AG09309 (cell line): ENCODE measurements at places on chromosomes 2 and 18.

- no peak for DNase-seq
These were observed 324.1 kb upstream of the TCF4 start for GRCh38 chr18:55912071-55912470.

DNA sequence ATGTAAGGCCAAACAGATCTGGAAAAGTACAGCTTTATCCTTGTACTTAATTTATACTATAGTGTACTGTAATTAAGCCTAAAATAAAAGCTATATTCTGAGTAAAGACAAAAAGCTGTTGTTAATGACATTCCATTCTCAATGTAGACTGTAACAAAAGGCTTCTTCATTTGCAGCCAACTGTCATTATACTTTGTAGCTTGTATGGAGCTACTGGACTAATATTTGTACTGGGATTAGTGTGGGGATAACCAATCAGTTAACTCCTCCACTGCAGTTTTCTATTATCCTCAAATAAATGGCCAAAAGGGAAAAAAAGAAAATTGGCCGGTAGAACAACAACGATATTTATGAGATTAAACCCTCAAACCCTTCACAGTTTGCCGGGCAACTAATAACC lies 66.5 kb downstream of the STK39 start:
- no peak for DNase-seq

DNA sequence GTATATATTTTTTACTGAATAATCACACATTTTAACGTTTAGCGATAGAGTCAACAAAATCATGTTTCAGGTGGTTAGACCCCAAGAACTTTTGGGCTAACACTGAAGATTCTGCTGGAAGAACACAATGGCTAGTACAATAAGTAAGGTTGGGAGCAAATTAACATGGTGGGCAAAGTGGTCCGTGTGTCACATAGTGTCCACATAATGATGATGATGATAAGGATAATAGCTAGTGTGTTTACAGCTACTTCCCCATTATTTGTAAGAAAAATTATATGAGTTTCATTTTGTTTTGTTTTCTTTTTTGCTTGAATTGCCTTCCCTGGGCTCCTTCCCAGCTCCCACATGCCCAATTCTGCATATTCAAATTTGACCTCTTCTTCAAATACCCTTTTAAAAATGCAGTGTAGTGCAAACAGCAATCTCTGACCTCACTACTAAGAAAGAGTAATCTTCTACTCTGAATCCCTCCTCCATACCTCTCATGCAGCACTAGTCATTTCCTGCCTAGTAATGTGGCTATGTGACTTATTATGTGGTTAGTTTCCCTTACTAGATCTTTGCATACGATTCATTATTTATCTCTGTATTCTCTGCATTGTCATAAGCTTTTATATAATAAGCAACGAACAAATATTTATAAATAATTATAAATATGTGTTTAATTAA lies 16.9 kb upstream of the VPS54 start:
- no peak for DNase-seq

DNA sequence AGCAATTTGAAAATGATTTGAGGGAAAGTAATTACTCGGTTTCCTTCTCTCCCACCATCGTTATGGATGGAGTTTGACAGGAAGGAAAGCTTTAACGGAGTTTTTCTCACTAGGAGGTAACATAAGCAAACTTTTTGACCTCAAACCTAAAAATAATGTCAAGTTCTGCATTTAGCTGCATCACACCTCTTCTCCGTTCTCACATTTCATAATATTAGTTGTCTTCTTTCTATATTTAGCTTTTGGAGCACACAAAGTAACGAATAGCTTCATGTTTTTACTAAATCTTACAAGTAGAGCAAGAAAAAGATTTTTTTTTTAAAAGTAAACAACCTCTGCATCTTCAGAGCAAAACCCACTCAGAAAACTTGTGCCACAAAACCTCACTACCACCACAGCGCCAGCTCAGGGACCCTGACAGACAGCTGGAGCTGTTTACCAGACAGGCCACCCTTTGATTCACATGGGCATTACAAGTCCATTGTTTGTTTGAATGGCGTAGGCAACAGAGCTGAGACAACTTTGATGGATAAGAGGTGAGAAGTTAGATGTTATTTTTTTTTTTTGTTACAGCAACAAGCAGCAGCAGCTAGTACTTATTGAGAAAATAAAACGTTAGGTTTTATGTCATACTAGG lies 21.9 kb upstream of the ICOS start:
- DNase-seq, result no peak

- no peak for DNase-seq
These were observed 55.7 kb downstream of the LOXHD1 start for GRCh38 chr18:46601141-46601805.

- no peak for DNase-seq
These were observed 44.9 kb upstream of the TBC1D8 start for GRCh38 chr2:101195871-101196661.

GRCh38 chr18:35999925-36000324 lies 27.4 kb downstream of the RMP24 start:
- DNase-seq, result no peak

GRCh38 chr2:171923206-171923605 lies 945 bp downstream of the HAT1 start:
- DNase-seq, result peak; percentile 18

- DNase-seq, result no peak
These were observed 138.9 kb downstream of the PTH2R start for GRCh38 chr2:208545403-208546042.

GRCh38 chr2:217858519-217859491 lies 144.0 kb downstream of the TNS1 start:
- DNase-seq, result peak; percentile 94

GRCh38 chr2:172334988-172335387 lies 92.4 kb upstream of the ITGA6 start:
- DNase-seq, result no peak

- DNase-seq, result no peak
These were observed 81.3 kb downstream of the NFATC1 start for GRCh38 chr18:79476918-79477571.

DNA sequence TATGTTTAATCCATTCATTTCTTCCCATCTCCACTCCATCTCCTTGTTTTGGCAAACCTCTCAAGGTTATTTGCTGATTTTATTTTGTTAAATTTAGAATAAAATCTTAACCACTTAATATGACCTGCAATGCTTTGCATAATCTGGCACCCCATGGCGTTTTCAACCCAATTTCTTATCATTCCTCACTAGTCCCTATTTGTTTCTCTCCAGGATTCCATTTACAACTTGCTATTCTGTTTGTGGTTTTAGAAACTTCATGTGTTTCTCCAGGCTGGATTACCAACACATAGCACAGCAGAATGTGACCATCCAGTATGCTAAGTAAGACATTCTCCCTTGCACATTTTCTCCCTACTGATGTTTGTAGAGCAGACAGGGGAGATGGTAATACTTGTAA lies 749.2 kb upstream of the FSHR start:
- DNase-seq, result no peak

DNA sequence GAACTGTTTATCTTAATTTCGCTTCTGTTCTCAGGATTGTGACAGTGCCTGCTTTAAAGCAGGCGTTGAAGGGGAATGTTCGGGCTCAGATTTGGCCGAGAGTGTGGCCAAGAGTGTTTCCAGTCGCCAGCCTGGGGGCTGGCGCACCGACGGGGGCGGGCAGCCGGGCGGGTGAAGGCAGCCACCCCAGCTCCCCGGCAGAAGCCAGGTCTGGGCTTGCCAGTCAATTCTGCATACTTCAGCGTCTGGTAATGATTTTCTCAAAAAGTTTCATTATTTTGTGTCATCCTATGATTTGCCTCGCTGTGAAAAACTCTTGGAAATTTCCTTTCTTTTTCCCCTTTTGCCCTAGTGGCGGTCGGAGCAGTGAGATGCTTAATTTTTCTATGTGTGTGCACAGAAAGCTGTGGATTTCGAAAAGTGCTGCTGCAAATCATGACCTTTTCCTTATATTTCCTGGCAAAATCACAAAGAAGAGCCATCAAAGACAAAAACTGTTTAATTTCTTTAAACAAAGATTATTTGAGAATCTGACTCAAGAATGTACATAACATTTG lies 856 bp downstream of the FAM228A start:
- no peak for DNase-seq

DNA sequence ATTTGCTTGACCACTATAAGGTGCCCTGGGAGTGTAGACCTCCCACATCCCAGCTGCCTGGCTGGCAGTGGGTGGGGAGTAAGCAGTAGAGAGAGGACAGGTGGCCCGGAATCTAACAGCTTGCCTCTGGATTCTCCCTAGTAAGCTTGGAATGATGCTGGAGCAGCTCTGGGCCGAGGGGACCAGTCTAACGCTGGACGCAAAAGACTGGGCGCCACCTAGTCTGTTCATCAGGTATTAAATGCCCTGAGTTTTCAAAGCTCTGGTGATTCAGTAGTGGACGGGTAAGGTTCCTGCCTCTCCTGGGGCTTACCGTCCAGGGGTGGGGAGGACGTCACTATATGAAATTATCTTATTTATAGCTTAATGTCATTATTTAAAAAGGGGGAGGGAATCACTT lies 648 bp upstream of the LYPD6B start:
- DNase-seq, result no peak

DNA sequence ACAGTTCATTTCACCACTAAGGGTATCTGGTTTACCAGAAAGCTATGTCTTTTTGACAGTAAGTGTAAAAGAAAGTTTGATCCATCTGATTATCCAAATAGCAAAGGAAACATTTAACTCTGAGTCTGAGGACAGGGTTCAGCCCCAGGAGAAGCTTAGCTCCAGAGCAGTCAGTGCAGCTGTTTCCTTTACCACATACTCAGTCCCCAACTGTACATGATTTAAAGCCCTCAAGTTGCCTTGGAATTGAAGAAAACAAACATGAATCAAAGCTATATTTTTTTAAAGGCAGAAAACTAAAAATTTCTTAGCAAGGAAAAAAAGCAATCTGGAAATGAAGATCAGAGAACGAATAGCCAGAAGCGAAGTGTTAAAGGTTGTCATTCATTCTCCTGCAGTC lies 746.0 kb downstream of the METTL4 start:
- no peak for DNase-seq

GRCh38 chr18:26893996-26894395 lies 28.5 kb upstream of the AQP4 start:
- no peak for DNase-seq

- no peak for DNase-seq
These were observed 46.9 kb upstream of the EFEMP1 start for GRCh38 chr2:55970500-55970899.

GRCh38 chr18:57516056-57516455 lies 70.4 kb downstream of the FECH start:
- DNase-seq, result no peak
